Activated naive CD4-positive, alpha-beta T cell (primary cell): ENCODE measurements at places on chromosomes 5 and 9.
A peak's percentile ranks its signal among the peaks of the same experiment; 100 is the strongest.

GRCh38 chr9:136994180-136994887, 2.0 kb downstream of the CLIC3 start:
- DNase-seq: no peak

- no peak for DNase-seq
These were observed 92.2 kb upstream of the CDH9 start for GRCh38 chr5:27130587-27130986.

GRCh38 chr5:180649297-180650039, at the start of gene FLT4:
Gene FLT4, minus strand, starts transcription at chr5:180649600. Its CDS starts 55 bp downstream, at chr5:180649545.
- no peak for DNase-seq

- DNase-seq: no peak
These were observed 62.3 kb downstream of the GTF3C4 start for GRCh38 chr9:132732326-132733259.

GRCh38 chr9:109297899-109298298, 23.0 kb downstream of the EPB41L4B start:
- DNase-seq: no peak

GRCh38 chr5:82265047-82265446, 13.1 kb downstream of the RPS23 start:
- DNase-seq: no peak

DNA sequence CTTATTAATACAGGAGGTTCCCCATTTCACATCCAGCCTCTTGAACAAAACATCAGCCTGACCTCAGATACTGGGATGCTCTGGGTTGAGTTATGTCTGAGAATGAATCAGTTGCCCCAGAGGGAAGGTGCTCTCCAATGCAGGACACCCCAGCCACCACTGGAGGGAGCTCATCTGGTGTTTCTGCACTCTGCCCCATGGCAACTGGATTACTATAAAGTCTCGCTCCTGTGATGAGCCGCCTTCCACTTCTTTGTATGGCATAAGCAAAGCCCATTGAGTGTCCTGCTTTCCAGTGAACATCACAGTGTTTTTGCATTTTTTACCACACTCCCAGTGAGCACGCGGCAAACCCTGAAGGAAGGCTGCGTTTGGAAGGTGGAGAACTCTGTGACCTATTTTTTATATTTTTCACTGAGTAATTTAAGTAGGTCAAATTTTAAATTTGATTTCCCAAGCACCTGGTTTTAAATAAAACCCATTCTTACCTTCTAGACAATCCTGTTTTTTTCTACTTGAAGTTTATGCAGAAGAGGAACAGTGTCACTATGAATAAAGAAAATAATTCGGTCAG, 176.9 kb upstream of the WWC1 start:
- DNase-seq: peak; percentile 8

DNA sequence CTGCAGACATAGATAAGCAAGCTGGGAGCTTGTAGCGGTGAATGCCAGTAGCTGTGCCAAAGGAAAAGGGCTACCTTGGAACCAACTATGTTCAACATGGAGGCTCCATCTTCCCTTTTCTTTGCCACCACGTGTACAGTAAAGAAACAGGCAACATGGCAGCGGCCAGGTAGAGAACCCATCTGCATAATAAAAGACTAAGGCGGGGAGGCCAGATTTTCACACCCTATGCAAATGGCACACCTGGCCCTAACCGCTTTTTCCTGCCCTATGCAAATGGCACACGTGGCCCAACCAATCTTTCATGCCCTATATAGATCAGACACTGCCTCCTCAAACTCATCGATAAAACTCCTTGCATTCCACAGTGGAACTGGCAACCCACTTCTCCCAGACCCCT, 477.5 kb upstream of the EDIL3 start:
- DNase-seq: no peak

DNA sequence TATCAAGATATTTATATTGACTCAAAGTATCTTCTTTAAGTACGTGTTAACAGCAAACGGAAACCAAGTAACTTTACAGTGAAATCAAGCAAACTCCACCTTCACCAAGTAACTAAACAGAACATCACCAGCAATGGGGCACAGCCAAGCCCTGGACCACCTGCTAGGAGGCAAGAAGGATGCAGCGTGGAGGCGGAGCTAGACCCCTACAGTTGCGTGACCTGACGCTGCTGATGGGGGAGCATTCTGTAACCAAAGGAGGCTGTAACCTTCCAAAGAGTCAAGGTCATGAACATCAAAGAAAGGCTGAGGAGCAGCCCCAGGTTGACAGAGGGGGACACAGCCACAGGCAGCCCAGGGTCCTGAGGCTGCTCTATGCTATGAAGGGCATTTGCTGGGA, 6.1 kb downstream of the VAV2 start:
- no peak for DNase-seq

DNA sequence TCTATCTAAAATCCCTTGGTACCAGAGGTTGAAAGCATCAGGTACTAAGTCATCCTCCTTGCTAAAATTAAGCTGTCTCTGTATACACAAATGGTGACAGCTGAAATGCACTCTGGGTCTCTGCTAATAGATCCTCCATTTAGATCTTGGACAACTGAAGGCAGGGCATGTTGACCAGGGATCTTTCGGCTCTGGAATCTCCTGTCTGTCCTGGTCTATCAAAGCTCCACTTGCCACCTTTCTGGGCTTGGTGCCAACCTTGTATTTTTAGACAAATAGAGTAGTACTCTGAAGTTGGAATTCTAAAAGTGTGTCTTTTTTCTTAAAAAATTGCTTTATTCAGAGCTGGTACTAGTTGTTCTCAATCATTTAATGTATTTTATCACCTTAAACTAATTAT, 135.2 kb upstream of the HMHB1 start:
- DNase-seq: no peak

- DNase-seq: no peak
These were observed 202.6 kb downstream of the CDH12 start for GRCh38 chr5:22650511-22650910.
